ENCODE measurements at places on chromosomes 1 and 21. TPM values are rescaled to one million over a fixed set of nuclear protein-coding genes. Genes with fewer than 3 reads are reported as not detected.

FCRL5 gene
- total RNA-seq, result 0.93 TPM

GRCh38 chr1:150267896-150268295, 920 bp downstream of the APH1A start:
- H3K27me3 ChIP-seq, result no peaks in the 10 kb centered on the region
- H3K27ac ChIP-seq, result peak overlapping the region; percentile 67
- H3K4me3 ChIP-seq, result peak overlapping the region; percentile 93
- no peak for DNase-seq

HSD3B1 gene
- total RNA-seq, result not detected

DNA sequence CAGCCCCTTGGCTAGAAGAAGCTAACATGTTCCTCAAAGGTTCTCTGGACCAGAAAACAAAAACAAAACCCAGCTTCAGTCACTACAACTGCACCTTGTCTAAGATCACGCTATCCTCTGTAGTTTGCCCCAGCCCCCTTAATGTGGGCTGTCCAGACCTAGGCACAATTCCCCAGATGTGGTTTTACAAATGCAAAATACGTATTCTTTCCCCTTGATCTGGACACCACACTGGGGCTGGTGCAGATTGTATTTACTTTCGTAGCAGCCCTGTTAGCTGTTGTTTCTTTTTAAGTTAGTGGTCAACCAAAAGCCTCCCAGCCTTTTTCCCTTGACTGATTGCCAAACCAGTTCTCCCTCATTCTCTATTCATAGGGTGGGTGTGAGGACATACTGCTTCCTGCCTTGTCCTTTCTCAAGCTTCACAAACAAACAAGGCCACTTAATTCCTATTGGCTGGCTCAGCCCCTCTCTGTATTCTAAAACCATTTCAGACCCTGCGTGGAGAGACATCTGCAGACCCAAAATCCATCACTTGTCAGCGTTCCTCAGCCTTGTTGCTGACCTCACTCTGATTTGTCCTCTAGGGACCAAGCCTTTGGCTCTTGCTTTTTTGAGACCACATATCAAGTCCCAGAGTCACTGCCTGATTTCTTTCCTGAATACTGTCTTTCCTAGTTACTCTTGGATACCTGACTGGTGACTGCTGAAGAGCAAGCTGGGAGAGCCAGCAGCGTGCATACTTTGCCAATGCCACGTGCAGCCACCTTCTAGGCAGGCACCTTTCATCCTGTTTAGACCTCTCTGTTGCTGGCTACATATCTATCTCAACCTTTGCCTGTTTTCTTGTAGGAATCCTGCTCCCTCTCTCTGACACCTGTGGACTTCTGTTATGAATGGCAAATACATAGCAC, 96.4 kb upstream of the RAB3GAP2 start:
- no peak for DNase-seq
- H3K27ac ChIP-seq, result no peak overlapping the region
- no peak overlapping the region for H3K4me3 ChIP-seq

CELA2B gene
- not detected for total RNA-seq

DNA sequence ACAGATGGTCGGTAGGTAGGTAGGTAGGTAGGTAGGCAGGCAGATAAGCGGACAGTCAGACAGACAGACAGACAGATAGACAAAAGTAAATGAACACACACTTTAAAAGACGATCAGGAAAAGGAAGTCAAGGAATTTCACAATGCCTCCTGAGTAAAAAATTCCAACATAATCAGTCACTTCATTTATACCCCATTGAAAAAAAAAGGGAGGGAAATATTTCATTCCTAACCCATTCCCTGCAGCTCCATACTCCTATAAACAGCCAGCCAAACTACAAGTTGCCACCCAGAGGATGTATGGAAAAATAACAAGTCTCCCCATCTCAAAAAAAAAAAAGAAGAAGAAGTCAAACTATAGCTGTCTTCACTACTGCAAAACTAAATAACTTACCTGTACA, 43.4 kb downstream of the ZZZ3 start:
- no peak for DNase-seq
- H3K4me3 ChIP-seq, result no peak overlapping the region
- no peak overlapping the region for H3K27ac ChIP-seq
- peaks cover 19% of the 10 kb centered on the region for H3K36me3 ChIP-seq

DNA sequence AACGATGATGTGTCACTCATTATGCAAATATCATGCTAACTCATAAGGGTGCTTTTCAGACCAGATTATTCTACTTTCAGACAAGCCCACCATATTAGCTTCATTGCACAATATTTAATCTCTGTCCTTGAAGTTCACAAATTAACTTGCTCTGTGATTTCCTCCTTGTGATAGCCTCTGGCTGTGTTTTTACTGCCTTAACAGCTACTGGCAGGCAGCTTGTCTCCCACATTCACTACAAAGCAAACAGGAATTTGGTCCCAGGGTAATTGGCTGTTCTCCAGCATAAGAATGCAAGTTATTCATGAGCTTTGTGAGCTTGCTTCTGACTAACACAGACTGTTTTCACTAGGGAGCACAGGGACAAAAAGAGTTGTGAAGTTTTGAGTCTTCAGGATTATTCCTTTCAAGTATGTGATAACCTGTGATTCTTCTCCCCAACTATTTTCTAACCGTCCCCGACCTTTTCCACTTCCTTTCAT, 87.9 kb upstream of the HMCN1 start:
- H3K4me3 ChIP-seq, result no peak overlapping the region
- H3K27ac ChIP-seq, result no peak overlapping the region
- no peak for DNase-seq
- H3K27me3 ChIP-seq, result no peaks in the 10 kb centered on the region
- no peaks in the 10 kb centered on the region for H3K36me3 ChIP-seq
- H3K4me1 ChIP-seq, result peaks cover 15% of the 10 kb centered on the region

- no peaks in the 10 kb centered on the region for H3K27me3 ChIP-seq
- H3K4me1 ChIP-seq, result peaks cover 23% of the 10 kb centered on the region
- no peak for DNase-seq
- H3K27ac ChIP-seq, result no peak overlapping the region
- no peak overlapping the region for H3K4me3 ChIP-seq
- H3K36me3 ChIP-seq, result no peaks in the 10 kb centered on the region
Observed at GRCh38 chr1:23537296-23537973, 6.4 kb upstream of the E2F2 start.

GRCh38 chr1:8351693-8352470, 34.0 kb downstream of the SLC45A1 start:
- H3K4me3 ChIP-seq, result no peak overlapping the region
- peaks cover 9% of the 10 kb centered on the region for H3K36me3 ChIP-seq
- DNase-seq, result peak; percentile 59
- H3K27ac ChIP-seq, result no peak overlapping the region

DNA sequence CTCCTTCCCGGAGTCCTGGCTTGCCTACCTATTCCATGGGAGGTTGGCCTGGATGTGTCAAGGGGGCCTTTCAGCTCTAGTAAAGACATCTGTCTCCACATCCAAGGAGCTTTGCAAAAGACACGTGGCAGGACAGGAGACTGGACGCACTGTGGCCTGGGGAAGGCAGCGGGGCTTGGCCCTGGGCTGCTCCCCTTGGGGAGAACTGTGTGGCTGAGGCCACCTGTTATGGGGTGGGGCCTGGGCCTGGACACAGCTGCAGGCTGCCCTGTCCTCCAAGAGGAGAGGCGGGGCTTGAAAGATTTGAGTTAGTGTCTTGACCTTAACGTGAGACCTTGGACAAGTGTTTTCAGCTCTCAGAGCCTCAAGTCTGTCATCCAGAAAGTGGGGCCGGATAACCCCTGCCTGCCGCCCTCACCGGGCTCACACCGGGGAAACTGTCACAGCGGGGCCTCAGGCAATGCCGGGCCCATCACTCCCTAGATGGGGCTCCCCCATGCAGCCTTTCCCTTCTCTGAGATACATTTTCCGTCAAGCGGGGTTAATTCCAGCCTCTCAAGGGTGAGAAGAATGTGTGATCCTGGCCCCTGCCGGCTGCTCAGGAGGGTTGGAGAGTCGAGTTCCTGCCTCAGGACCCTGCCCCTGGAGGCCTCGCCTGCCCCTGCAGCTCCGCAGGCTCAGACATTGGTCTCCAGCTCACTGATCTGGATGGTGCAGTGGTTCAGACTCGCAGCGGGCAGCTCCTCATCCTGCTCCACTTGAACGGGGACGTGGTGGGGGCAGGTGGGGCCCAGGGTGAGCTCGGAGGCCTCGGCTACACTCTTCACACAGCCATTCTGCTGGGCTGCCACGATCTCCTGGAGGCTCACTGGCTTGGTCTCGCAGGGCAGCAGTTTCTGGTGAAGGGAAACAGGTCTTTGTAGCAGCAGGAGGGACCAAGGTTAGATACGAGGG, 25.6 kb downstream of the PODN start:
- no peak overlapping the region for H3K27ac ChIP-seq
- no peaks in the 10 kb centered on the region for H3K4me1 ChIP-seq
- H3K4me3 ChIP-seq, result no peak overlapping the region

- H3K36me3 ChIP-seq, result no peaks in the 10 kb centered on the region
- no peak for DNase-seq
- H3K27ac ChIP-seq, result no peak within 1 kb of the TSS
- H3K27me3 ChIP-seq, result no peaks in the 10 kb centered on the region
Observed at GRCh38 chr1:192575499-192576189, at the start of gene RGS1. RGS1 (plus strand) TSS chr1:192575773; CDS start chr1:192575793, 20 bp downstream.

KIF14 gene
- total RNA-seq, result 15.2 TPM

MSH4 gene
- not detected for total RNA-seq

FAM78B gene
- 0.15 TPM for total RNA-seq

ITGB2 gene
- total RNA-seq, result 252 TPM
